ENCODE measurements at places on chromosomes 1 and 21.

DNA sequence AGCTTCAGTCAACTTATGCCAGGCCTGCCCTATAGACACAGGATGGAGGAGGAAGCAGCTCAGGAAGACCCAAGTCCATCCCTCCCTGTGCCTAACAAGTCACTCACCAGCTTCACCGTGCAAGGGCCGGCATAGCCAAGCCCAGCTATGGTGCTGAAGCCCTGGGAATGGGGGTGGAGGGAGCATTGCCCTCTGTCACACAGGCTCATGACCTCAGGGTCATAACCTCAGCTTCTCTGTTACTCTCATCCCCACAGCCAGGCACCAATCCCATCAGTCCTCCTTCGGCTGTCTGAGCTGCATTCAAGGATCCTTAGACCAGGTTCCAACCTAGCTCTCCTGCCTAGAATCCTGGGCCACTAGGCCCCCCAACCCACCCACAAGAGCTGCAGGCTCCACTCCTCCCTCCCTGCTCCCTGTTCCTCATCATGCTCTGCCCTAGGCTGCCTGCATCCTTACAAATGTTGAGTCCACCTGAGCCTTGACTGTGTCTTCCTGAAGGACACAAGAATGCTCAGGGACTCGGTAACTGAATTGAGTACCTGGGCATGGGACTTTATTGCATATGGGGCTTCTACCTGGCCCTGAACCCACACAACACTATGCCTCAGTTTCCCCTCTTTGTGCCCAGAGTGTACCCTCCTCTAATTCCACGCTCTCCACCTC lies 1.7 kb downstream of the CD244 start:
- no peak for DNase-seq

- DNase-seq = peak; percentile 16
Observed at GRCh38 chr1:186605762-186606350, 74.4 kb downstream of the PTGS2 start.

- no peak for DNase-seq
Observed at GRCh38 chr1:226123212-226123560, 60.7 kb downstream of the H3-3A start.

GRCh38 chr1:205377355-205377754 lies 20.6 kb upstream of the KLHDC8A start:
- no peak for DNase-seq

- no peak for DNase-seq
Observed at GRCh38 chr21:32765058-32765457, 6.5 kb downstream of the PAXBP1 start.

- DNase-seq = no peak
Observed at GRCh38 chr1:10904396-10905358, 107.8 kb upstream of the TARDBP start.

GRCh38 chr1:47675047-47675675 lies 237.3 kb downstream of the FOXD2 start:
- DNase-seq = no peak

- peak; percentile 74 for DNase-seq
Observed at GRCh38 chr21:45138199-45139002, 64.0 kb downstream of the ADARB1 start.

- peak; percentile 62 for DNase-seq
Observed at GRCh38 chr1:36703526-36704208, 221.0 kb upstream of the CSF3R start.

- no peak for DNase-seq
Observed at GRCh38 chr1:107228704-107229371, 88.0 kb downstream of the NTNG1 start.

- no peak for DNase-seq
Observed at GRCh38 chr1:34781844-34782391, 904 bp downstream of the GJB3 start.

DNA sequence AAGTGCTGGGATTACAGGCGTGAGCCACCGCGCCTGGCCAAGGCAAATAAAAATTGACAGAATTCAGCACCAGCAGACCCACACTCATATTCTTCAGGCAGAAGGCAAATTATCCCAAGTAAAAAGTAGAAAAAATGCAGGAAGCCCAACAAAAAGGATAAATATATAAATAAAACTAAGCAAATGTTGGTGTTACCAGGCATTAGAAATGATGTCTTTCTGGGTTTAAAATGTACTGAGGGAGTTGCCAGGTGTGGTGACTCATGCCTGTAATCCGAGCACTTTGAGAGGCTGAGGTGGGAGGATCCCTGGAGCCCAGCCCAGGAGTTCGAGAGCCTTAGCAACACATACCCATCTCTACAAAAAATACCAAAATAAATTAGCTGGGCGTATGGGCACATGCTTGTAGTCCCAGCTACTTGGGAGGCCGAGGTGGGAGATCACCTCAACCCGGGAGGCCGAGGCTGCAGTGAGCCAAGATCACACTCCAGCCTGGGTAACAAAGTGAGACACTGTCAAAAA lies 6.3 kb downstream of the INTS11 start:
- no peak for DNase-seq

GRCh38 chr1:179066471-179066870 lies 15.4 kb upstream of the TOR3A start:
- DNase-seq = no peak

DNA sequence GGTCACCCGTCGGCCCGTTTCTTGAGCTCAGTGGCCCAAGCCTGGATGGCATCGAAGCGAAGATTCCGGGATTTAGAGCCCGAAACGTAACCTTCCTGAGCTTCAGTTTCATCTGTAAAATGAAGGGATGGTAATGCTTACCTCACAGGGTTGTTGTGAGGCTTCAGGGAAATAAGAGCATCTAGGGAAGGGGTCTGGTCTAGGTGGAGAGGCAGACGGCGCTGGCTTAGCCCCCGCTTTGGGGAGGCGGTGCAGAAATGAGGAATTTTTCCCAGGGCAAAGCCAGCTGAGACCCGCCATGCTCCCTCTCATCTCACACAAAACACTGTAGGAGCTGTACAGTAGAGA lies 717 bp upstream of the MYCL start:
- DNase-seq = no peak

GRCh38 chr1:147579532-147579931 lies 38.2 kb downstream of the BCL9 start:
- no peak for DNase-seq

DNA sequence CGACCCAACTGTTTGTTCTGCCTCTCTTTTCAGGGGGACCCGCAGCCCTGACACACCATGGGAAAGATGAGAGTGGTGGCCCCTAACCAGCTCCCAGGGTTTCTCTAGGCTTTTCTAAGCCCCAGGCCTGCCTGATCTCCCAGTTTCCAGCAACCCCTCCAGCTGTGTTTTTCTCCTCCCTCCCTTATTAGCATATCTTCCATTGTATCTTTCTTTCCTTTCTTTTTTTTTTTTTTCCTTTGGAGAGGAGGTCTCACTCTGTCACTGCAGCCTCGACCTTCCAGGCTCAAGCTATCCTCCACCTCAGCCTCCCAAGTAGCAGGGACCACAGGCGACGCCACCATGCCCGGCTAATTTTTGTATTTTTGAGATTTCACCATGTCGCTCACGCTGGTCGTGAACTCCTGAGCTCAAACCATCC lies 1.8 kb upstream of the CERS2 start:
- no peak for DNase-seq

DNA sequence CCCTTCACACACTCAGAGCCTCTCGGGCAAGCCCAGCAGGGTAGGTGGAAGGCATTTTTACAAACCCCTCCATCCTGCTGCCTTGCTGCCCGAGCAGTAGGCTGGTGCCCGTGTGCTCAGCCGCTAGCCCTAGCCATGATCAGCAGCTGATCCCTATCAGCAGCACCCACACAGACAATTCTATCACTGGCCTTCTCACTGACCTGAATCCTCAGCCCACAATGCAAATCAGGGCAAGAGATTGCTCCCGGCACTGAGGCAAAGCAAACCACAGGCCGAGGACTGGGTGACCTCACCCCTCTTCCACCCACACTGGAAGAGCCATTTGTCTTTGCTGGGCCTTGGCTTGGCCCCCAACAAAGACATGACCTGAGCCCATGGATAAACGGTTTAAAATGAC lies 895 bp upstream of the PDZK1 start:
- DNase-seq = peak; percentile 34
